Stimulated activated CD8-positive, alpha-beta memory T cell treated with anti-CD3 and anti-CD28 coated beads, Interleukin-4, amount 100 ng/mL, for 1 hour (primary cell): ENCODE measurements at places on chromosomes 16 and 17.

DNA sequence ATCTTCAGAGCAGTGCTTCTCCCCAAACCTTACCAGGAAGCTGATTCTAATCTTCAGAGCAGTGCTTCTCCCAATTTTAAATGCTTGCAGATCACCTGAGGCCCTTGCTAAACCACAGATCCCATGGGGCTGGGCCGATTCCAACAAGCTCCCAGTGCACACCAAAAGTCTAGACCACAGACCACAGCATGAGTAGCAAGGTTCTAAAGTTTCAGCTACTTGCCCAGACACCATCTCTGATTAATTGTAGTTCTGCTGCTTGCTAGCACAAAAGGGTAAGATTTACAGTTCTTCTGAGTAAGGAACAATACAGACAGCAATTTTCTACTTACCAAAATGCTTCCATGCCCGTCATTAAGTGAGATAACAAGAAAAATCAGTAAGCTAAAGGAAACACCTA lies 12.2 kb downstream of the CLEC3A start:
- no peak for DNase-seq

- DNase-seq = no peak
Observed at GRCh38 chr17:83037874-83038165, 41.6 kb upstream of the METRNL start.

GRCh38 chr16:4788489-4788889 lies 344 bp upstream of the SEPTIN12 start:
- no peak for DNase-seq

- no peak for DNase-seq
Observed at GRCh38 chr17:11446316-11446715, 152.0 kb upstream of the DNAH9 start.

DNA sequence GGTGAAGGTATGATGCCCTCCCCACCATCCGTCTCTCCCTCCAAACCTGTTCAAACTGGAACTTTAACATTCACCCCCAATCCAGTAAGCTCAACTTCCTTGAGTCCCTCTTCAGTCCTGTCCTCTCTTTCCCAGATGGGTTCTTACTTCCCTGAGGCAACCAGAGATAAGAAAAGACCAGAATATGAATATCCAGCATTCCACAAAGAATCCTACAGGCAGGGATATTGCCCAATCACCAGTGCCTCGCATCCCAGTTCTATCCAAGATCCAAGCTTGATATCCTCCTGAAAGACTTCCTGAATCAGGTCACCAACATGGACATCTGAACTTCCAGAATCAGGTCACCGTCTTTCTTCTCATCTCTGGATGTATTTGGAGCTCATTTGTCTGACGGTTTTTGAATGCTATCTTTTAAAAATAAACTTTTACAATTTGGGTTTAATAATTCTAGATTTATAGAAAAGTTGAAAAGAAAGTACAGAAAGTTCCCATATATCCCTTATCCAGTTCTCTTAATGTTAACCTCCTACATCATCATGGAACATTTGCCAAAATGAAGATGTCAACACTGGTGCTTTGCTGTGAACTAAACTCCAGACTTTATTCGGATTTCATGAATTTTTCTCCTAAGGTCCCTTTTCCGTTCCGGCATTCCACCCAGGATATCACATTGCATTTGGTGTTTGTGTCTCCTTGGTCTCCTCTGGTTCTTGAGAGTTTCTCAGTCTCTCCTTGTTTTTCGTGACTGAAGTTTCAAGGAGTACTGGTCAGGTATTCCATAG lies 13.7 kb upstream of the COL1A1 start:
- no peak for DNase-seq

- DNase-seq = no peak
Observed at GRCh38 chr16:68737046-68737729, at the start of gene CDH1. CDH1 (plus strand) TSS chr16:68737292; CDS start chr16:68737416, 124 bp downstream.

GRCh38 chr17:57861000-57861789 lies 11.4 kb upstream of the MRPS23 start:
- no peak for DNase-seq

DNA sequence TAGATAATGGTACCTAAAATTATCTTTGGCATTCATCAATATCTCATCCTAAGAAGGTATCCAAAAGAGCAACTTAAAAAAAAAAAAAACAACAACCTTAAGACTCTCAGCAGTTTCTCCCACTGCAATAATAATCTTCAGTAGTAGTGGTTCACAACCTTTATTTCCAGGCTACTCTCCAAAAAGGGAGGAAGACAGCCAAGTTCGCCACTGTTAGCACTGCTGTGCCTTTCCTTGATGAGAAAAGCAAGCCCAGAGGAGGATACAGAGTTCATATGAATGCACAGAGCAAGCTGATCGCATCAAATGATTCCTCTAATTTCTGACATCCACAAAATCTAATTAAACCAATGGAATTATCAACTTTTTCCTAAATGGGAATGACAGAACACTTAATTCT lies 199.4 kb downstream of the AATF start:
- DNase-seq = no peak

DNA sequence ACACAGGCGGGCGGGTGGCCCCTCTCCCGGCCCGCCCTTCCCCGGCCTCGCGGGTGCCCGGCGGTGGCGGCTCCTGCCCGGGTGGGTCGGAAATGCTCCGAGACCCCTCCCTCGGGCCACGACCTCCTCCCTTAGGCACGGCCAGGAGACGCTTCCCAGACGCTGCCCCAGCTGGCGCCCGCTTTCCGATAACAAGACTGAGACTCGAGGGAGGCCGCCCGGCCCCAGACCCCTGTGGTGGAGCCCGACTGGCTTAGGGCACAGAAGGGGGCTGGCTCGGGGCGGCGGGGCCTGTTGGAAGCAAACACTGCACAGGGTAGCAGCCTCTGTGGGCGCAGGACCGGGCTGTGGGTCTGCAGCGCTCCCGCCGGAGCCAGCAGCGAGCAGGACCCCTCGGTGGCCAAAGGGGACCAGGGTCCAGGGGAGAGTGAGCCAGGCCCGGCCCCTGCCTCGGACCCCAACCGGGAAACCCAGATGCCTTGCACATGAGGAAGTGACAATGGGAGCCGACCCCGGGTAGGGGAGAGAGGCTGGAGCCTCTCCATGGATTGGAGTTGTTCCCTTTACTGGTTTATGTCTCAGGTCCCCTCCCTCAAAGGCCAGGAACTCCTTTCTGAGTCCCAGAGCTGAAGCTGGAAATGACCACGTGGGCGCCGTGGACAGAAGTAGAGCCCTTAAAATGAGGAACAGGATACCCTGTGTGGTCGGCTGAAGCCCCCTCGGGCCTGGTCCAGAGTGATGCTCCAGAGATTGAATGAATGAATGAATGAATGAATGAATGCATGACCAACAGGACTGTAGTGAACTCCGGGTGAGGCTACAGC lies 19.8 kb upstream of the ADCY7 start:
- no peak for DNase-seq

- DNase-seq = no peak
Observed at GRCh38 chr17:83123896-83124801, 44.7 kb downstream of the METRNL start.

DNA sequence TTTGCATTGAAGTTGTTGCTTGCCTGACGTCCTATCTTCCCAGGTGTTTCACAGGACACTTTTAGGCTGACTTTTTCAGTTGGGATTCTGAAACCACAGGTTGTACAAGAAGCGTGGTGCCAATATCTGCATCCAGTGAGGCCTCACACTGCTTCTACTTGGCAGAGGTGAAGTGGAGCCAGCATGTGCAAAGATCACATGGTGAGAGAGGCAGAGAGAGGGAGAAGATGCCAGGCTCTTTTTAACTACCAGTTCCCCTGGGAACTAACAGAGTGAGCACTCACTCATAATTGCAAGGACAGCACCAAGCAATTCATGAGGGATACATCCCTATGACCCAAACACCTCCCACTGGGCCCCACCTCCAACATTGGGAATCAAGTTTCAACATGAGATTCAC lies 5.8 kb upstream of the ABCA6 start:
- no peak for DNase-seq

DNA sequence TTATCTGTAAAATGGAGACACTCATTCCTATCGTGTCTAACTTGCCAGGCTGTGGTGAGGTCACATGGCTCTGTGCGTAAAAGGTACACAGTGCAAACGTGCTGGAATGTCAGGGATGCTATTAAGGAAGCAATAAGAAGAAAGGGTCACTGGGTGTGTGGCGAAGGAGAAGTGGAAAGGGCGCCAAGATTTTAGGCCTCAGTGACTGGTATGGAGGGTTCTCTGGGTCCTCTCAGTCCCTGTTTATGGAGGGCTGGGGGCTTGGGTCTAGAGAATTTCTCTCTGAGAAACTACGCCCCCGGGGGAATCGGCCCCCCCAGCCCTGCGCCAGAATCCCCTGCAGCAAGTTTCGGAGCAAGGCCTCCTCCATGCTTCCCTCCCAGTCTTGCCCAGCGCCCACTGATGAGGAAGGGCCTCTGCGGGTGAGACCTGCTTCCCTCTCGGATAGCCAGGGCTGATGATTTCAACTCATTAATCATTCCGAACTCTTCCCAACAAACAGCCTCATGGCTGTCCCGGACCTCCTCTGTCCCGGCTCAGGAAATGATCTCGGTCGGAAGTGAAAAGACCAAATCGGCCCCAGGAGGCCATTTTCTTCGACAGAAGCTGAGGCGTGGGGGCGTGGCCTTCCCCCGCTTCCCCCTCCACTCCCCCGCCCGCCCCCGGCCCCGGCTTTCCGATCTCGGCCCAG lies 1.2 kb upstream of the HEXIM1 start:
- DNase-seq = no peak
